ENCODE measurements at places on chromosomes 16 and 17.

GRCh38 chr16:2924901-2925755 lies 13.4 kb downstream of the FLYWCH1 start:
- DNase-seq: no peak

GRCh38 chr17:68424861-68425260 lies 32.4 kb downstream of the WIPI1 start:
- no peak for DNase-seq

DNA sequence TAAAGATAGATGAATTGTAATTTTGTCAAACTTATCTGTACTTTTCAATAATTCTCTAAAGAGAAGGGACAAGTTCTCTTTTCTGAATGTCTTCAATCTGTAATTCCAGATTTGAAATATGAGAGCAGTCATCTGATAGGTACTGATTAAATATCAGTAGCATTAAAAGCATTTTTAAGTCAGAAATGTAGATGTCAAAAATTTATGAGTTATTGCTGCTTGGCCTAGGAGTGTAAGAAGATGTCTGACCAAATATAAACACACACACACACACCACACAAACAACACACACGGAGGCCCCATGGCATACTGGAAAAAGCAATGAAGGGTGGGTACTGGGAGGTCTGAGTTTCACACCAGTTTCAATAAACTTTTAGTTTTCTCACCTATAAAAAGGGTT lies 2.4 kb upstream of the TOB1 start:
- DNase-seq: no peak

- no peak for DNase-seq
These were observed 99.3 kb downstream of the GAS7 start for GRCh38 chr17:10099051-10099571.

- no peak for DNase-seq
These were observed 1.3 kb downstream of the FUS start for GRCh38 chr16:31181102-31181830.

- DNase-seq: no peak
These were observed 10.6 kb downstream of the ICAM2 start for GRCh38 chr17:64009571-64010402.

DNA sequence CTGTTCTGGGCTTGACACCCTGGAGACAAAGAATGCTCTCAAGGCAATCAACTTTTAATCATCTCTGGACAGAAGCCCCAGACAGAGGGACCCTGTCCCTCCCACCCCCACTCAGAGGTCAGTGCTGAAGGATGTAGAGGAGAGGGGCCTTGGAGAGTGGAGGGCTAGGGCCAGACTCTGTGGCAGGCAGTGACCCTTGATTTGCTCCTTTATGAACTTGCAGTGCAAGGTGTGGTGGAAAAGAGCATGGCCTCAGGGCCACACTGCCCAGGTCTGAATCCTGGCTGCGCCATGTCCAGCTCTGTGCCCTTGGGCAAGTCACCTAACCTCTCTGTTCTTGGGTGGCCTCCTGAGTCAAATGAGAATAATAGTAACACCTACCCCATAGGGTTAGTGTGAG lies 134.3 kb downstream of the TMEM132E start:
- DNase-seq: no peak

- no peak for DNase-seq
These were observed 15.7 kb downstream of the RAPGEFL1 start for GRCh38 chr17:40192961-40193360.

DNA sequence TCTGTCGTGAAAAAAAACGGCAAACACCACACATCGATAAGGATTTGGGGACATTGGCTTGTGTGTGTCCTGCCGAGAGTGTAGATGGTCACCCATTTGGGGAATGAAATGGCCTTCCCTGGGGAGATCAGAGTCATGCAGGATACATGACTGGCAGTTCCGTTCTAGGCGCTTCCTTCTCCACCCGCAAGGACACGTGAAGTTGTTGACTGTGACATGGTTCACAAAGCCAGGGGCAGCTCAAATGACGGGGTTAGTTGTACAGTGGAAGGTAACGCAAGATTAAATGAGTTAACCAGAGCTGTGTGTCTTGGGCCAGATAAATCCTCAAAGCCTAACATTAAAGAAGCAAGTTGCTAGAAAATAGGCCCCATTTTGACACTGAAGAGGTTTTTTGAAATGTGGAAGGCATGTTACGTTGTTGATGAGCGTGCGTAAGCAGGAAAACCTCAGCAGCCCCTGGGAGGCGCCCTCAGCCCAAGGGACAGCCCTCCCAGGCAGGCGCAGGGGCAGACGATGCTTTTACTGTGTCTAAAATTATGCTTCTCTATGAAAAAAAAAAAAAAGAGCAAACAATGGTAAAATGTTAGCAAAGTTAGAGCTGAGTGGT lies 35.9 kb upstream of the CHMP6 start:
- DNase-seq: no peak

- DNase-seq: no peak
These were observed 30.1 kb downstream of the ADCY9 start for GRCh38 chr16:4086153-4086552.

DNA sequence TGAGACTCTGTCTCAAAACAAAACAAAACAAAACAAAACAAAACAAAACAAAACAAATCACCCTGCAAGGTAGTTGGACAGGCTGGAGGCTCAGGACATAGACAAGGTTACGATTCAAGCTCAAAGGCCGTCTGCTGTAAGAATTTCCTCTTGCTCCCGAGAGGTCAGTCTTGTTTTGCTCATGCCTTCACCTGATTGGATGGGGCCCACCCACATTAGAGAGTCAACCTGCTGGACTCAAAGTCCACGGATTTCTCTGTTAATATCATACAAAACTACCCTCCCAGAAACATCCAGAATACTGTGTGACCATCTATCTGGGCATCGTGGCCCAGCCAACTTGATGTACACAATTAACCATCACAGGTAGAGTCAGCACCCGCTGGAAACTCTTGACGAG lies 330.0 kb upstream of the EEF2KMT start:
- no peak for DNase-seq

DNA sequence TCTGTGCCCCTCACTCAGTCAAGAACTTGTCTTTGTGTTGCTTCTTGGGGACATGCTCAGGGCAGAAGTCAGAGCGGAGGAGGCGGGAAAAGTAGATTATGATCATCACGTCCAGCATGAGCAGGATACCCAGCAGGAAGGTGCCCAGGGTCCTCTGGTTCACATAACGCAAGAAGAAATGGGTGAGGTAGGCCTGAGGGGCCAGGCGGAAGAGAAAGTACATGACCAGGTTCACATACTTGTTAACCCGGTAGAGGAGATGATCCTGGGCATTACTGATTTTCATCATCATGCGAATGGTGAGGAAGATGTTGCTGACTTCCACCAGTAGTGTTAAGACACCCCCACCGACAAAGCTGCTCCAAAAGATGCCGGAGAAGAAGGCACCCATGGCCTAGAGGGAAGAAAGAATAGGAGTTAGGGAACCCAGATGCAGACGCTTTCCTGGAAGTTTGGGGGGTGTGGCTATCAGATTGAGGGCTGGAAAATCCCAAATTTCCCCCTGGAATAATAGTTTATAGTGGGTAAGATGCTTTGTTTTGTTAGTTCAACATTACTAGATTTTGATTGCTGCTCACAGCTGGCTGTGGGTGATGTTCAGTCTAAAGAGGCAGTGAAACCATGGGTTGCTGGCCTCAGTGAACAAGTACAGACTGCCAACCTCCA lies 1.4 kb downstream of the TLCD1 start:
- DNase-seq: no peak

- no peak for DNase-seq
These were observed 64.8 kb downstream of the SPECC1 start for GRCh38 chr17:20074001-20074400.

GRCh38 chr16:82192665-82193064 lies 22.6 kb upstream of the MPHOSPH6 start:
- no peak for DNase-seq

GRCh38 chr17:18017958-18018357 lies 21.0 kb downstream of the ATPAF2 start:
- no peak for DNase-seq

DNA sequence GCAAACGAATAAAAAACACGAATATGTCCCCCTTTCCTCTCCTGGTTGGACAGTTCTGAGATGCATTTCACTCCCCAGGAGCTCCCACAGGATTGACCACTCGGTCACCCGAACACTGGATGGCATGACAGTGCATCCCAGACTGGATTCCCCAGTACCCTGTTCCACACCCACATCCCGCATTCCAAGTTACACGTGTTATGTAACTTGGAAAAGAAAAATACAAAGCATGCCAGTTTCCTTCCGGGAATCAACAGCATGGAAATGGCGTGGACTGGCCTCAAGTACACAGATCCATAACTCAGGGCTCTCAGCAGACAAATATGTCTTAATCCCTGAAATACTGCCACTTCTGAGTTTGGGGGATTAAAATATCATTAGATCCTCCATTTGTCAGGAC lies 12.6 kb upstream of the KLHL36 start:
- no peak for DNase-seq

- no peak for DNase-seq
These were observed 9.7 kb upstream of the DCAF7 start for GRCh38 chr17:63540590-63540989.

DNA sequence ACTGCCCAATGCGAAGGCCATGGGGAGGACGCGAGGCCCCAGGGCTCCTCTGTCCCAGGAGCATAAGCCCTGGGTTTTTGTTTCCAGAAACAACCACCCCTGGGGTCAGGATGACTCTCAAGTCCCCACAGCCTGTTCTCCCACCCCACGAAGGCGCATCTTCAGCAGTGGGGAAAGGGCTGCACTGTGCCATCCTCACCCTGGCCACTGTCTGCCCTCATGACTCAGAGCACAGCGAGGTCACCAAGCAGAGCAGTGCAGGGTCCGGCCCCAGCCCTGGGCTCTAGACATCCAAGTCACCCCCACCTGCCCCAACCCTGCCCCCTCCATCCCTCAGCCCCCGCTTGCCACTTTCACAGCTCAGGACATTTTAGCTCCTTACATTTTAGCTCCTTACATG lies 22.7 kb upstream of the KSR1 start:
- DNase-seq: no peak

GRCh38 chr17:4950075-4950745 lies 709 bp upstream of the ENO3 start:
- DNase-seq: no peak

- DNase-seq: no peak
These were observed 14.4 kb downstream of the FA2H start for GRCh38 chr16:74760007-74760767.

- no peak for DNase-seq
These were observed 252.1 kb downstream of the CDH11 start for GRCh38 chr16:64869781-64870180.

- no peak for DNase-seq
These were observed 674.3 kb downstream of the WWOX start for GRCh38 chr16:78773706-78774105.

- no peak for DNase-seq
These were observed 21.9 kb upstream of the DLX4 start for GRCh38 chr17:49946964-49947584.

DNA sequence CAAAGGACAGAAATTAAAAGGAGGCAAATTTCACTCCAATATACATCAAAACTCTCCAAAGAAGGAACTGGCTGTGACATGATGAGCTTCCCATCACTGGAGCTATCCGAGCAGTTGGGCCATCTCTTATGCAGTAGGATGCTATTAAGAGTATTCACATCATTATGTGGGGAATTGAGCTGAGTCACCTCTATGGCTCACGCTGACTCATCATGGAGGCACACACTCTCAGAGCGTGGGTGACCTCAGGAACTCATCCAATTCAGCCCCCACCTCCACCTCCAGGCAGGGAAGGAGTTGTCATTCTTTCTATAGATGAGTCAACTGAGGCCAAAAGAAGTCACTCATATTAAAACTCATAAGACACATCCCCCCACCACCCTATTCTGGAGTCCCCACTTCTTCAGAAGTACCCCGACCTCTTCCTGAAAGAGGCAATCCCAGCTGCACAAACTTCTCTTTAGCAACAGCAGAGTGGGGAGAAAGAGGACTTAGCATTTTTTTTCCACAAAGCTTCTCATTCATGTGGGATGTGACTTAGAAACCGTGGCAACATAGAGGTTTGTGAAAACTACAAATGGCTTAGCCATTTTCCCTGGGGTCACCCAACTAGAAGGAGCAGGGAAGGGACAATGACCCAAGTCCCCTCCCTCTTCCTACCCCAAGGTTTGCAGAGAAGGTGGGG lies 32.5 kb downstream of the ABCC12 start:
- no peak for DNase-seq

DNA sequence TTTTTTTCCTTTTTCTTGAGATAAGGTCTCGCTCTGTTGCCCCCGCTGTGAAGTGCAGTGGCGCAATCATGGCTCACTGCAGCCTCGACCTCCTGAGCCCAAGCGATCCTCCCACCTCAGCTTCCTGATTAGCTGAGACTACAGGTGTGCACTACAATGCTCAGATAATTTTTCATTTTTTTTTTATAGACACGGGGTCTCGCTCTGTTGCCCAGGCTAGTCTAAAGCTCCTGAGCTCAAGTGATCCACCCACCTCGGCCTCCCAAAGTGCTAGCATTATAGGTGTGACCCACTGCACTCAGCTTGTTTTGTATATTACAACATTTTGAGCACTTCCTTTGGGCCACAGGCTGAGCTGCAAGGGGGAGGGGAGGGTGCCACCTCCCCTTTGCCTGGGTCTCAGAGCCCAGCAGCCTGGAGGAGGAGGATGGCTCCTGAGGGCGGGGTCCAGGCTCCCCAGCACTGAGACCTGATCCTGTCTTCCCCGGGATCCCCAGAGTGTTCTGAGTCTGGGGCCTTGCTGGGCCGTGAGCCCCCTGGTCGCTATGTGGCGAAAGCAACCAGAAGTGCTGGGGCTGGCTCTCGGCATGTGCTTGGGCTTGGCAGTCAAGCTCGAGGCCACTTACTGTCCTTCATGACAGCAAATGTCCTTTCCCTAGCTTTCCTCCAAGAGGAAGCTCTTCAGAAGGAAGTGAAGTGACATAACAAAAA lies 8.1 kb downstream of the DEF8 start:
- no peak for DNase-seq

- DNase-seq: no peak
These were observed 39.7 kb downstream of the PIK3R5 start for GRCh38 chr17:8925808-8926207.
